ENCODE measurements at places on chromosomes 2 and 18.

- DNase-seq = no peak
These were observed 70.2 kb upstream of the ID2 start for GRCh38 chr2:8611700-8612099.

DNA sequence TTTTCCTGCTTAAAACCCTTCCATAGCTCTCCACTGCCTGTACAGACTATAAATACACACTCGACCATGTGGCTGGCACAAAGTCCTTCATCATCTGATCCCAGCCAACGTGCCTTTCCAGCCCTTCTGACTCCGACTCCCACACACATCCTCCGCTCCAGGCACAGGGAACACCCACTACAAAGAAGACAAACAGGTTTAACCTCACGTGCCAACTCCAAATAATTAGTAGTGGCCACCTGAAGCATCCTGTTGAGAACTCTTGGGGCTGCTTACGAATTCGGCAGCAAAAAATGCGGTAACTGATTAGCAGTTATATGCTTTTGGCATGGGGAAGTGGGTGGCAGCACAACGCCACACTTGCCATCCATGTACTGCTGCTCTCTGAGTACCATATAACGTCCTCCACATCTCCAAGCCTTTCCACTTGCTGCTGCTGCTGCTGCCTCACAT, 12.1 kb downstream of the SPIRE1 start:
- DNase-seq = peak; percentile 91

DNA sequence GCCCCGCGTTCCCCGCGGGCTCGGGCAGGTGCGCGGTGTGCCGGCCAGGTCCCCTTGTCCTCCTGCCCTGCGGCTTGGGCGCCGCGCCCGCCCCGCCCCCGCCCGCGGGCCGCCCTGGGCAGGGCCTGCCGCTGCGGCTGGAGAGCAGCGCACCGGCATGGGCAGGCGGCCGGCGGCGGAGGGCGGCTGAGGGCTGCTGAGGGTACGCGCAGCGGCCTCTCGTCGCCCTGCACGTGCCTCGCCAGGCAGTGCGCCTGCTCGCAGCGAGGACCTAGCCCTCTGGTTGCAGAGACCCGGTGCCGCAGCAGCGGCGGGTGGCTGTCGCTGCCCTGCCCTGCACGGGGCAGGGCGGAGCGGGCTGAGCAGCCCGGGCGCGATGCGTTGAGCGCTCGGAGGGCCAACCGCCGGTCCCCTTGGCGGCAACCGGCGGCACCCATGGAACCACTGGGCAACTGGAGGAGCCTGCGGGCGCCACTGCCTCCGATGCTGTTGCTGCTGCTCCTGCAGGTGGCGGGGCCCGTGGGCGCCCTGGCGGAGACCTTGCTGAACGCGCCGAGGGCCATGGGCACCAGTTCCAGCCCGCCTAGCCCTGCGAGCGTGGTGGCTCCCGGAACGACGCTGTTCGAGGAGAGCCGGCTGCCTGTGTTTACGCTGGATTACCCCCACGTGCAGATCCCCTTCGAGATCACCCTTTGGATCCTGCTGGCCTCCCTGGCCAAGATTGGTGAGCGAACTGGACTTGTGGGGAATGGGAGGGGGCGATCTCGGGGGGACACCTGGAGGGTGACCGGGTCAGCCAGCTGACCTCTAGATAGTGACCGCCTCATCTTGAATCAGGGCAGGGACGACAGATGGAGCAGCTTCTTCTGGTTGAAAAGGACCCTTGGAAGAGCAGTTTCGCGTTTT, at the start of gene SLC9A2:
Gene SLC9A2, plus strand, starts transcription at position 140 of the 906 bp plus-strand sequence. Its CDS starts 296 bp downstream, at position 436.
- no peak for DNase-seq

DNA sequence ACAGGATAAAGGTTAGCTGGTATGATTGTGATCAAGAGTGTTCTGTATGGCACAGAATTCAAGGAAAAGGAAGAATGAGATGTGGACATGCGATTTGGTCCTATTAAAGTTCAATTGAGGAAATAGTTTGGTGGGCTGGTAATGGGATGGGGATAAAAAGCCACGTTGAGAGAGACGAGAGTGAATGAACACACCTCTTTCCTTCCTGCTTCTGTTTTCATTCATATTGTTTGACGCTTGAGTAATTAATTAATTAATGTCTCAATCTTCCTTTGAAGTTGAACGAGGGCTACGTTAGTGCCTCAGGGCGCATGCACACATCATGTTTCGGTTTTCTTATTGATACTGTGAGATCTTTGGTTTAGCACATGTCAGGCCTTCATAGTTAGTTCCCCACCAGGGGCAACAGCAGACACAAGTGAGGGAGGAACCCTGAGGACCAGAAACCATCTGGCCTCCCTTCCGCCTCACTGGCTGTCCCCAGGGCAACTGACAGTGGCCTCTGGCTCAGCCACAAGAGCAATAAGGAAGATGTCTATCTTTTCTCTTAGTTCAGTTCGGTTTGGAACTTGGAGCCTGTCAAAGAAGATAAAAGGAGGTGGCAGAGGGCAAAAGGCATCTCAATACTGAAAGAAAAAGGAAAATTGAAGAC, 116.0 kb downstream of the LIPG start:
- DNase-seq = no peak

- DNase-seq = peak; percentile 51
These were observed 65.8 kb downstream of the ANKRD62 start for GRCh38 chr18:12159446-12159845.

DNA sequence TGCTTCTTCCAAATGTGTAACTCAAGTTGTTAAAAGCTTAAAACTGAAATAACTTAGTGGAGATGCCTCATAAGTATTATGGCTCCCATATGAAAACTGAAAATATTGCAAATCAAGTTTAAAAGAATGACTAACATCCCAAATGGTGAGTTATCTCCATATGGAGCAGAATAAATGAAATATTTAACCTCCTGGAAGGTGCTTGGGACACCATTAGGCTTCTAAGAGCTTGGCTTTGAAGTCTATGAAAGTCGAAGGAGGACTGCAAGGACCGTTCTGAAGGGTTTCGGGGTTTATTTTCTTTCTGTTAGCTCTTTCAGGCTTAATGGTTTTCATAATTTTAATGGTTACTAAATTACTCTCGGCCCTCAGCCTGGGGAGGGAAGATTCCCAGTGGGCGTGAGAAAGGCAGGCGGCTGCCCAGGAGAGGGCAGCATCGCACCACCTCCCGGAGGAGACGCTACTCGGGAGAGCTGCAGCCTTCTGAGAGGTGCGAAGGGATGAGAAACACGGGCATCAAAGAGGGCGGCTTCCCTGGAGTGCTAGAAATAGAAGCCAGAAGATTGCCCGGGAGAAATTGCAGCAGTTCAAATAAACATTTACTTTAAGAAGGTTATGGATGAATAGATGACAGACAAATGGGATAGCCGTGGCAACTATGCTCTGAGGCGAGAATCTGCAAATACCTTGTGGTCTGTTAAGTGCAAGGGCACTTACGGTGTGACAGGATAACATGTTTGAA, 43.1 kb downstream of the MAP3K19 start:
- peak; percentile 70 for DNase-seq

- no peak for DNase-seq
These were observed 10.2 kb downstream of the MSTN start for GRCh38 chr2:190052307-190052706.

DNA sequence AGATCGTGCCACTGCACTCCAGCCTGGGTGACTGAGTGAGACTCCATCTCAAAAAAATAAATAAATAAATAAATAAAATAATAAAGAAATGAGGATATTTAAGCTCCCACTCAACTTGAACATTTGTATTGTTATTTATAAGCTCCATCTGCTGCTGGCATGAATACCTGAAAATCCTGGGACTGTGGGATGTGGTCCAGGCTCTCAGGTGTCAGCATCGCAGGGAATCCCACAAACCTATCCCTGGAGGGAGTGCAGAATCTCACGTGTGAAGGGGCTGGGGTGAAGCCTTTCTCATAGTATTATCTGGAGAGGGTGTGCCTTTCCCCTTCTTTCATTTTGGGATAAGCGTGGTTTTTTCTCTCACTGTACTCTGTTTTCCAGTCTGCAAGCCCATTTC, 47.4 kb upstream of the POLE4 start:
- DNase-seq = no peak

- no peak for DNase-seq
These were observed 395.3 kb downstream of the LPIN1 start for GRCh38 chr2:12141618-12142258.

GRCh38 chr18:21599585-21600525, 649 bp downstream of the ESCO1 start:
- DNase-seq = no peak

DNA sequence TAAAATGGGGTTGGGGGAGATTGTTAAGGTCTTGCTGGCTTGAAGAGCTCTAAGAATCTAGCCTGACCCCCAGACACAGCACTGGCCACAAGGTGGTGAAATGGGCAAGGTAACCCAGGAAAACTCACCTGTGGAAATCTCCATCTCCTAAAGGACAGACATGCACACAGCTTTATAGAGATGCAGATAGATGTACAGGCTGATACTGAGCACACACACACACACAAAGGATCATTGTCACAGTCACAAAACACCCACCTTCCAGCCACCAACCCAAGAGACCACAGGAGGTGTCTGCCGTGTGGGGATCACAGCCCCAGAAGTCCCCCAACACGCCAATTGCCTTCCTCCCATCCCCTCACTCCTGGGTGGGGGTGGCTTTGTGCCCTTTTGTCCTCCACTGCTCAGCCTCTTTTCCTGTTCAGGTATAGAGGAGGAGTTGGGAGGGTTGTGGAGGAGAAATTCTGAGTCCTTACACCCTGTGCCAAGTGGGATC, 3.2 kb upstream of the CYP26B1 start:
- no peak for DNase-seq

DNA sequence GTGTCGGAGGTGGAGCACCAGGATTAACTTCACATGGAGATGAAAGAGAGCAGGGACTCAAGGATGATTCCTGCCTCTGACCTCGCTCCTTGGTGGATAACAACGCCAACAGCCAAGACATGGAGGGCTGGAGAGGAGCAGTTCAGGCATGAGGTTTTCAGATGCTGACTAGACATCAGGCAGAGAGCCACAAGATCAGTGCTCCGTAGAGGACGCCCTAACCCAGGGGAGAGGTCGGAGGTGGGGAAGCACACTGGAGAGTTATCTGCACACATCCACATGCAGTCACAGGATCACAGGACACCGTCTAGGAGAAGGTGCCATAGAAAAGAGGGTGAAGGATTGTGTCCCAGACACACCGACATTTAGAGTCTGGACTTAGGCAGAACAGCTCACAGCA, 344.3 kb downstream of the EIPR1 start:
- DNase-seq = no peak

DNA sequence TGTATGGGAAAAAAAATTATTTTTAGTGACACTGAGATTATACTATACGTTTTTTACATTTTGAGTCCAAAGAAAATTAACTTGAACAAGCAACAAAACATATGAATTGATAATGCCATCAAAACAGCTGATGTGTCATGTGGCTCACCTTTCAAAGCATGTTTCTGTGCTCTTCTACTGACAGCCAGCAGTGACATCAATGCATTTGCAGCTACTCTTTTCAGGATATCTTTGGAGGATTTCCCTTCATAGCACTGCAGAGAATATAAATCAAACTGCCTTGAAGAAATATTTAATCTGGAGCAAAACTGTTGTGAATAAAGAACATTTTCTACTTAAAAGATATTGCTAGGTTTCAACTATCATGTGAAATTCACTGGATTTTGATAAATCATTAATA, 83.1 kb upstream of the CD226 start:
- peak; percentile 16 for DNase-seq

- no peak for DNase-seq
These were observed 179.1 kb downstream of the RDH14 start for GRCh38 chr2:18381386-18381785.

DNA sequence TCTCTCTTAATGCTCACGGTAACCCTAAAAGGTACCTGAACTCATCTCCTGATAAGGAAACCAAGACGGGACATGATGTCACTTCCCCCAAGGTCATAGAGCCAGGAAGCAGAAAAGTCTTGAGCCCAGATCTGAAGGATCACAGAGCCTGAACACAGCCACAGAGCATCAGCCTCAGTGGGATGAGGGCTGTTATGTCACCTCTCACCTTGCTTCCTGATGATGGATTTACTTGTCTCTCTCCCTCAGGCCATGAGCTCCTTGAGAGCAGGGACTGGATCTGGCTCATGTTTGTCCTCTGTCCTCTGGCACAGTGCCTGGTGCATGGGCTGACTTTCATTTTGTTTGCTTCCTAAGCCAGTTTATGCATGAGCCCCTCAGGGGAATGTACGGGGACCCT, 54.2 kb downstream of the SERTAD2 start:
- DNase-seq = no peak

GRCh38 chr2:192327576-192327975, 132.8 kb upstream of the TMEFF2 start:
- DNase-seq = no peak

GRCh38 chr18:74745633-74746403, 148.1 kb downstream of the ZNF407 start:
- no peak for DNase-seq

DNA sequence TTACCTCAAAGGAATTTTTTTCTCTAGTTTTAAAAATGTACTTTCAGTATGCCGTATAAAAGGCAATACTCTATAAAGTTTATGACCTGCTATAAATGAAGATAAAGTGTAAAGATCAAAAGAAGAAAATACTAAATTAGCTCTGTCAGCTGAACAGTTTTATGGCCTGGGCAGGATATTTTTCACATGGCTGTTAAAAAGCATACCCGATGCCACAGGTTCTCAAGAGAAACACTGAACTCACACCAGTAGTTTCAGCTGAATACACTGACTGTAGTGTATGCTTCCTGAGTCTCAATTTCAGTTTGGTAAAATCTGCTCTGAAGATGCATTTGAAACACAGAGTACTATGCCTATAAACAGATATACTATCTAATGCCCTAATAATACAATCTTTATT, 126.0 kb downstream of the PIGN start:
- no peak for DNase-seq

GRCh38 chr2:215863687-215864086, 149.7 kb downstream of the MREG start:
- DNase-seq = peak; percentile 14

Data from SK-MEL-5 (cell line).